ENCODE measurements at places on chromosomes 3 and 15. TPM values are rescaled to one million over a fixed set of nuclear protein-coding genes. Genes with fewer than 3 reads are reported as not detected.
A peak's percentile ranks its signal among the peaks of the same experiment; 100 is the strongest.

GRCh38 chr3:3689601-3690375 lies 109.4 kb upstream of the LRRN1 start:
- H3K36me3 ChIP-seq: no peaks in the 10 kb centered on the region
- H3K4me3 ChIP-seq: no peak overlapping the region
- no peak for DNase-seq
- no peaks in the 10 kb centered on the region for H3K27me3 ChIP-seq

DNA sequence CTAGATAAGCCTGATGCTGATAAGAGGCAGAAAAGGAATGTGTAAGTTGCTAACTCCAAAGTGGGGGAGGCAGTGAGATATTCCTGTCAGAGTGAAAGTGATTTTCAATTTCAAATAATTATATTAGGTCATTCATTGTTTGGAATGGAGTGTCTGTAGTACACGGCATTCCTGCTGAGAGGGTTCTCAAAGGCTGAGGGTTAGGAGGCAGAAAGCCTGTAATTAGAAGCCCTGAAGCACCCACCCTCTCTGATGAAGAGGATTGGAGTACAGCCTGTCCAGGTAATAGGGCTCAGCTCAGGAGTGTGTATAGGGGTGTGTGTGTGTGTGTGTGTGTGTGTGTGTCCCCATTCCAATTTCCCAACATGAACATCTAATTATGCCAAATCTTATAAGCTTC lies 486.8 kb downstream of the MAGI1 start:
- H3K27me3 ChIP-seq: peaks cover 18% of the 10 kb centered on the region
- H3K4me3 ChIP-seq: no peak overlapping the region
- peak; percentile 41 for DNase-seq
- H3K36me3 ChIP-seq: no peaks in the 10 kb centered on the region
- no peak overlapping the region for H3K27ac ChIP-seq

GRCh38 chr3:184651904-184652303 lies 60.0 kb downstream of the MAGEF1 start:
- peaks cover 16% of the 10 kb centered on the region for H3K4me1 ChIP-seq
- H3K27ac ChIP-seq: no peak overlapping the region
- H3K36me3 ChIP-seq: no peaks in the 10 kb centered on the region
- no peaks in the 10 kb centered on the region for H3K27me3 ChIP-seq
- no peak overlapping the region for H3K4me3 ChIP-seq

GRCh38 chr3:185767002-185767688 lies 57.7 kb downstream of the IGF2BP2 start:
- DNase-seq: no peak
- H3K4me1 ChIP-seq: peaks cover 14% of the 10 kb centered on the region
- no peaks in the 10 kb centered on the region for H3K27me3 ChIP-seq
- no peak overlapping the region for H3K27ac ChIP-seq
- no peaks in the 10 kb centered on the region for H3K36me3 ChIP-seq
- H3K4me3 ChIP-seq: no peak overlapping the region

PIF1 gene
- total RNA-seq: 111 TPM
